ENCODE measurements at places on chromosomes 2 and 18.
A peak's percentile ranks its signal among the peaks of the same experiment; 100 is the strongest.

GRCh38 chr2:213057977-213058376 is 93.4 kb downstream of the IKZF2 start:
- no peak for DNase-seq

GRCh38 chr2:151401149-151401548 is 8.6 kb upstream of the RIF1 start:
- DNase-seq = no peak

GRCh38 chr2:7988440-7988839 is 693.4 kb upstream of the ID2 start:
- no peak for DNase-seq

- DNase-seq = no peak
Measured at GRCh38 chr2:174337337-174338146, 2.8 kb downstream of the SP9 start.

GRCh38 chr2:235156055-235156454 is 204.2 kb downstream of the SH3BP4 start:
- no peak for DNase-seq

DNA sequence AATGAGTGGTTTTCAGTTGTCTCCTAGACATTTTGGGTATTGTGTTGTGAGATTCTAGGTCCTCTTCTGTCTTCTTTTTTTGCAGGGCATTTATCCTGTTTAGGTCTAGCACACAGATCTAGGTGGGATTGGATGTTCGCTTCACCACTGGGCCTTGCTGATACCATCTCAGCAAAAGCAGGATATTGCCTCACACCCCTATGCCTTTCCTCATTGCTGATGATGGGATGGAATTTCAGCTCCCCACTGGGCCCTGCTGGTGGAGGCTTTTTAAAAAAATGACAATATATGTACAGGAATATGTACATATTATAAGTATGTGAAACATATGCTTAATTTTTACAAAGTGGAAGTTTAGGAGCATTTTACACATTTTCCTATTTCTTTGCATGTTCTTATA is 5.4 kb upstream of the TOGARAM2 start:
- no peak for DNase-seq

DNA sequence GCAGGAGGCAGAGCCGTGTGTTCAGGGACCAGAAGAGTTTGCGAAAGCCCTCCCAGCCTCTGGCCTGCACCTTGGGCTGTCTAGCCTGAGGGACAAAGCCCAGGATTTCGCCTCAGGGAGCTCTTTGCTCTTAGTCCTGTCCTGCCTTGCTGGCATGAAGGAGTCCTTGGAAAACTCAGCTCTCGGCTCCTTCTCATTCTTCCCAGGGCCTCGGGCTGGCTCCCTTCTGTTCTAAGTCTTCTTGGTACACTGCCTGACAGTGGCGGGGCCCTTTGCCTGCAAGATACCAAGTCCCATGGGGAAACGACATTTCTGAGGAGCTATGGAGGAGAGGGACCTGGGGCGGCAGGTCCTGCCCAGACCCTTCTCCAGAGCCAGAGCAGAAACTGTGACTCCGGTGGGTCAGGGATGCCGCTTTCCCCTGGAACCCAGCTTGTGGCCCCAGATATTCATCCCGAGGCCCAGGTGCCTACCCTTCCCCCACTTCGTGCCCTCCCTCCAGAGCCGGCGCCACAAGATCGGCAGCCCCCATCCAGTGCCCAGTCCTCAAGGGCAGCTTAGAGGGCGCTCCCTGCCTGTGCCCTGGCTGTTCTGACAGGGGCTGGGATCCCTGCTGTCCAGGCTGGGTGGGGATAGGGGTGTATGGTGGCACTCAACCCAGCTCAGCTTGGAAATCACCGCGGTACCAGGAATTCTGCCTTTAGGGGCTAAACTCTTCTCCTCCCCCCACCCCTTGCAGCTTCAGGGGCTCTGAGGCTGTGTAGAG is 5.5 kb upstream of the CYP26B1 start:
- no peak for DNase-seq

DNA sequence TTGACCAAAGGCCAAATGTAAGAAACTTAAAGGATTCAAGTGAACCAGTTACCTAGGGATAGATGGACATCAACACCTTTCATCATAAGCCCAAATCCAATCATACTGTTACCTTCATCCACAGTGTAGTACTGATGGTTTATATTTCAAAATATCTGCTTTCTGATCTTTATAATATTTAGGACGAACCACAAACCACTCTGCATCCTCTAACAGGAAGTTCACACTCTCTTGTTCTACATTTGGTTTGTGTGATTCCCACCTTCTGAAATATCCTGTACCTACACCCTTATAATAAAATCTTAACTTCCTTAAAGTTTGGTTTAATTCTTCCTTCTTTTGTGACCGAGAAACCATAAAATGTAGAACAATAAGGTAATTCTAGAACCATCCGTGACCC is 535.7 kb upstream of the CHAC2 start:
- no peak for DNase-seq

DNA sequence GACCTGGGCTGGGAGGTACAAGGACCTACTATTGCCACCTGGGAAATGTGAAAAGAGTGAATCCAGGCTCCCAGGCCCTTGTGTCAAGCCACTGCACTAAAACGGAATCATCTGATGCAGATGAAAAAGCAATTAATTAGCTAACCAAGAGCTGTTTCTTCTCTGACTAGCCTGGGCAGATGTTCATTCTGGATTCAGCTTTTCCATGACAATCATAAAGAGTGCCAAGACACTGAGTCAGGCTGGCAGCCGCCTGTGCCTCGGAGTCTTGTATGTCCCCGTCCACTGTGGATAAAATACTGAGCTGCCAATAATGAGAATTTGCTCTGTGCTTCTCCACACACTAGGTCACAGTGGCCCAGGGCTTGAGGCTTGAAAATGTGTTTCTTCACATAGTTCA is 21.7 kb upstream of the LCLAT1 start:
- no peak for DNase-seq

DNA sequence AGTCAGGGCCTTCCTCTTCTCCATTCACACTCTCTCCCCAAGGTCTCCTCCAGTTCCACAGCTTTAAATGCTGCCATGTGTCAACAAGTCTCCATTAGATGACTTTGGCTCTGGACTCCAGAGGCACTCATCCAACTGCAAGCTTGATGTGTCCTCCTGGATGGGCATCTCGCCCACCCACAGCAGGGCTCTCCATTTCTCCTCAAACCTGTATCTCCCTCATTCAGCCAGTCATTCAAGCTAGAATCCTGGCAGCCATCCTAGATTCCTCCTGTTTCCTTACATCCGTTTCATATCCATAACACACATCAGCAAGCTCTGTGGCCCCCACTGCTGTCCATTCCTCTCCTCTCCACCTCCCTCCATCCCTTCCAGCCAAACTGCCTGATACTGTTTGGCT is 88.4 kb upstream of the AFF3 start:
- no peak for DNase-seq

DNA sequence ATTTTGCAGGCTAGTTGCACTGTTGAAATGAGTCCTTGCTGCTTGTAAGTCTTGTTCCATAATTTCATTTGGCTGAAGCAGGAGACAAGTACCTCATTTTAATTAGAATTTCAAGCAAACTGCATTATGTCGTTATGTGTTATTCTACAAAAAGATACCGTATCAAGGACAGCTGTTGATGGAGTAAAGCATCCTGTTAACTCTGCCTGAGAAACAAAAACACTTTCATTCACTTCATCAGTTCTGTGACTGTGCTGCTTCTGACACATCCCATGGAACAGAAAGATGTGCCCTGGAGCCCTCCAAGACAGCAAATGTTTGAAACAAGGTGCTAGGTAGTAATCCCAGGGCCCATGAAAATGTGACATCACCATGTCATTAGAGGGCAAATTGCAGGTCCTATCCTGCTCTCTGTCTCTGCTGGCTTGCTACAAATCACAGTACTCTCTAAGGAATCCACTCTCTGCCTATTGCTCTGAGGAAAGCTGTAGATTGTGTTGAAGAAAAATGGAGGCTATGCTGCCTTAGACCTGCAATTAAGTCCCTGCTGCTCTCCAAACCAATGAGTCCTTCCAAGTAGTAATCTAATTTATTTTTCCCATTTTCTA is 209.7 kb upstream of the PARD3B start:
- DNase-seq = no peak

DNA sequence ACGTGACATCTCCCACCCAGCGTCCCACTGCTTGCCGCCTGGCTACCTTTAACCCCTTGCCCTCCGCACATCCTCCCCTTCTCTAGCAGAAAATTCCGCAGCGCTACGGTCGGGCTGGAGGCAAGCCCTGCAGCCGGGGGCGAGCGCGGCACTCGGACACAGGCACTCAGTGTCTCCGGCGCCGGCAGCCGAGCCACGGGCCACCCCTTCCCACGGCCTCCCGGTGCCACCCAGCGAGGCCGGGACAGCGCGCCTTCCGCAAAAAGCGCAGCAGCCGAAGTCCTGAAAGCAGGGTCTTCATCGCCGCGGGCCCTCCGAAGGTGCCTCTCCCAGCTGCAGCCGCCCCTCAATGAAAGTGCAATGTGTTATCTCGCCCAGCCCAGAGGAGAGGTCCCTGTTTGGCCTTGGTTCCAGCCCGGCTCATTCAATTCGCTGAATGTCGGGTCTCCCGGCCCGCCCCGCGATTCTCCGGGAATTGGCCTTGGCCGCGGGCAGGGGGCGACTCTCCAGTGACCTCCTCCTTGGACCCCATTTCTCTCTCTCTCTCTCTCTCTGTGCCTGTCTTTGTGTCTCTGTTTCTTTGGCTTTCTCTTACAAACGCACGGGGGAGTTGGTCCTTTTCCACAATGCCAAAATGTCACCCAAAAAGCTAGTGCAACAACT is 1.1 kb downstream of the DLGAP1 start:
- no peak for DNase-seq

GRCh38 chr2:181308766-181309515 is 148.2 kb upstream of the ITGA4 start:
- no peak for DNase-seq

GRCh38 chr18:78579854-78580577 is 399.6 kb upstream of the SALL3 start:
- no peak for DNase-seq

- peak; percentile 34 for DNase-seq
Measured at GRCh38 chr2:64945973-64946768, 43.0 kb upstream of the SLC1A4 start.

GRCh38 chr2:114265261-114265660 is 177.2 kb upstream of the DPP10 start:
- DNase-seq = no peak

DNA sequence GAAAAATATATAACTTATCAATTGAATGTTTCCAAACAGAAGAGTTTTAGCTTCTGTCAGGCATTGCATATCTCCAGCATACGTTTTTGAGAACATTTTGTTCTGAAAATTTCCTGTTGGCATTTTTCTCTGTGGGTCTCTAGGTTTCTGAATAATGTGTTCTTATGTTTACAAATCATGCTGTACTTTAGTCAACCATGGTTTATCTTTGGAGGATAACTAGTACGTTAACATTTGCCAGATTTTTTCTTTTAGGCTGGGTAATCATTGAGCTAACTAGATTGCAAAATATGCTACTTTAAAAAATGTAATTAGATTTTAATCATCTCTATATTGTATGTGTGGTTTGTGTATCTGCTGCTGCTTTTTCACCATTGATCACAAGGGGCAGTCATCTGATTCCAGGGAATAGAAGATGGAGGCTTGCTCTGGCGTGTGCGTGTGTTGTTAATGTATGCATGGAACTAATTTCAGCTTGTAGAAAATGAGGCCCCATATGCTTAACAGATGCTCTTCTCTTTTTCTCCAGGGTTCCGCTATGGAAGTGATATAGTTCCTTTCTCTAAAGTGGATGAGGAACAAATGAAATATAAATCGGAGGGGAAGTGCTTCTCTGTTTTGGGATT is 21.3 kb downstream of the XRCC5 start:
- no peak for DNase-seq

GRCh38 chr2:63225964-63226686 is 175.5 kb downstream of the OTX1 start:
- no peak for DNase-seq

GRCh38 chr2:232980683-232981082 is 32.4 kb downstream of the NGEF start:
- DNase-seq = no peak

DNA sequence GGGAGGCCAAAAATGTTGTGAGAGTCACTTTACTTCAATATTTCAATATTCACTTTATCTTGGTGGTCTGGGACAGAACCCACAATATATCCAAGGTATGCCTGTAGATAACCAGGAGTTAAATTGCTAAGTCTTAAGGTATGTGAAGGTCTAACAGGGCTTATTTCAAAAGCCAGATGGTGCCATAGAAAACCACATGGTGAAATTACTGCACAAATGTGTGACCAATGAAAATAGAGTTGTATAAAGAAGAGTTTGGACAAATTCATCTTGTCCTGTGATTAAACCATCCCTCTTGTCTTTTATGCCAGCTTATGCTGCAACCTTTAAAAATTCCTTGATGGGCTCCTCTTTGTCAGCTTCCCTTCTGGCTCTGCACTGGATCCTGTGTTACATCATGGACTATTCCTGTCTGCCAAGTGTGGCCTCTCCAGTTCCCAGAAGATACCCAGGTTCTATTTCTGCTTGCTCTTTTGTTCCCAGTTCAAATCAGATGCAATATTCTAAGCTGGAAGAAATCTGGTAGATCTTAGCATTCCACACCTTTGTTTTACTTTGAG is 46.8 kb downstream of the ANTXR1 start:
- no peak for DNase-seq

DNA sequence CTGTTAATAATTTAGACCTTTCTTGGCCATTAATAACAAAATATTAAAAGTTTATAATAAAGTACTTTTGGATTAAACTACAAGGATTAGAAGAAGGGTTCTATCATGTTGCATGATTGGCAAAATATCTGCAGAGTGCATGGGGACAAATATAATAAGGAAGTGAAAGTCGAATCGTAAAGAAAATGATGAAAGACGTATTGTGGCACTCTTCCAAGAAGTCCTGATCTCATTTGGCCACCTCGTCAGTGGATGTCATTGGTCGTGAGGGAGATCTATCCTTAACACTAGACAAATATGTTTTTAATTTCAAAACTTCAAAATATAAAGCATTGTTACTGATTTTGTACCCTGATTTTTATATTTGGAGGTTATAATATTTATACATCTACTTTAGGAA is 197.7 kb upstream of the STON1 start:
- no peak for DNase-seq

DNA sequence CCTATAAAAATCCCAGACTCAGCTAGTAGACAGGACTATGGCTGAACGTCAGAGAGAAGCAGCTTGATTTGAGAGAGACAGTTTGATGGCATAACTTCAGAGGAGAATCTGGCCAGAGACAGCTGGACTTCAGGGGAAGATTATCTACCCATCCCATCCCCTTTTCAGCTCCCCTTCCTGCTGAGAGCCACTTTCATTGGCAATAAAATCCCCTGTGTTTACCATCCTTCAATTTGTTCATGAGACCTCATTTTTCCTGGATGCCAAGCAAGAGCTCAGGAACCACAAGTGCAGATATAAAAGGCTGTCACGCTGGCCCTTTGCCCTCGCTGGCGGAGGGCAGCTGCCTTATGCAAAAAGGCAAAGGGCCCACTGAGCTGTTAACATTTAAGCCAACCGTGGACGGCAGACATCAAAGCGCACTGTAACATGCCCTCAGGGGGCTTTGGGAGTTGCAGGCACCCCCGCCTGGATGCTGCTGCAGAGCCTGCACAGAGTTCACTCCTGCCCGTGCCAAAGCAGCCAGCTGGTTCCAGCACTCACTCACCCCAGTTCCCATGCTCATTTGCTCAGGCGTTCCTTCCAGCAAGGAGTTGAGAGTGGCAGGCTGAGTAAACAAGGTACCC is 164.3 kb upstream of the PGAP1 start:
- no peak for DNase-seq

GRCh38 chr2:181111059-181111458 is 130.7 kb downstream of the UBE2E3 start:
- DNase-seq = no peak

- no peak for DNase-seq
Measured at GRCh38 chr18:54033052-54033451, 191.4 kb downstream of the MBD2 start.

GRCh38 chr2:120828829-120829632 is 93.4 kb downstream of the GLI2 start:
- DNase-seq = no peak

Data from stimulated activated naive CD4-positive, alpha-beta T cell treated with Interleukin-2 at 50 U/mL for 16 hours (primary cell).